HS-5 (cell line): ENCODE measurements at places on chromosomes 4 and X.

DNA sequence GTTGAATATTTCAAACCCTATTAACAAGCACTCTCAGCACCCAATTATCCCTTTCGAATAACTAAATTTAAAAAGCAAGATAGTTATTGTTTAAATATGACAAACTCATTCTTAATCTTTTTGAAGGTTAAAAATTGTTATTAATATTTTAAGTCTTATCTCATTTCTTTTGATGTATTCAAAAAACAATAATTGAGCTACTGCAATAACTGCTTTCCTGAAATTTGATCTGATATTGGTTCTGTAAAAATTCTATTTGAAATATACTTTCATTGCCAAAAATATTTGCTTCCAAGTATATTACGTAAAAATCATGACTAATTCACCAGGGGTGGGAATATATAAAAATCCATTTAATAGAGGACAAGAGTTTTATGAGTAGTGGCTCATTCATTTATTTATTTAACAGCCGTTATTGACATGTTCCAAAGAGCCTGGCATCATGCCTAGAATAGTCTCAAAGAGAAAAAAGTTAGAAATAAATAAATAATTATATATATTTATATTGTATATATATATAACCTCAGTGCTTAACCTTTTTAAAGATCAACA lies 34.4 kb downstream of the GLRA3 start:
- DNase-seq = peak; percentile 2

GRCh38 chrX:30489323-30489722 lies 88.2 kb downstream of the TASL start:
- no peak for DNase-seq

DNA sequence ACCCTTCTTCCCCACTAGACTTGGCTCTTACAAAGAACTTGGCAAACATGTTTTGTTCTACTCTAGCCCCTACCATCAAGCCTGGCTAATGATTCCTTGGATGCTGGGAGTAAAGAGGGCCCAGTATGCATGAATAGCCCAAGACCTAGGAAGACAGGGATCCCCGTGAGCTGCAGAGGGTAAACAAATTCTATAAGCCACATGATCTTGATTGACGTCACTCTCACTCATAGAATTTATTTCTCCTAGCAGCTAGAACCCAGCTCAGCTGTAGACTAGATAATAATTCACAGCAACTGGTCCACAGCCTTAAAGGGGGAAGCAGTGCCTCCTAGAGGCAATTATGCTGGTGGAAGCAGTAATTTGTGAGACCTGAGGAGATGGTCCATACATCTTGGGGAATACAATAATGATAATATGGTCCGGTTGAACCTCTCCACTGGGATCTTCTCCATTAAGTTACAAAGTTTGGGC lies 16.1 kb upstream of the USO1 start:
- no peak for DNase-seq

- DNase-seq = no peak
These were observed 287.2 kb downstream of the DTHD1 start for GRCh38 chr4:36568575-36568974.

GRCh38 chr4:90486346-90486745 lies 359.2 kb downstream of the CCSER1 start:
- no peak for DNase-seq

DNA sequence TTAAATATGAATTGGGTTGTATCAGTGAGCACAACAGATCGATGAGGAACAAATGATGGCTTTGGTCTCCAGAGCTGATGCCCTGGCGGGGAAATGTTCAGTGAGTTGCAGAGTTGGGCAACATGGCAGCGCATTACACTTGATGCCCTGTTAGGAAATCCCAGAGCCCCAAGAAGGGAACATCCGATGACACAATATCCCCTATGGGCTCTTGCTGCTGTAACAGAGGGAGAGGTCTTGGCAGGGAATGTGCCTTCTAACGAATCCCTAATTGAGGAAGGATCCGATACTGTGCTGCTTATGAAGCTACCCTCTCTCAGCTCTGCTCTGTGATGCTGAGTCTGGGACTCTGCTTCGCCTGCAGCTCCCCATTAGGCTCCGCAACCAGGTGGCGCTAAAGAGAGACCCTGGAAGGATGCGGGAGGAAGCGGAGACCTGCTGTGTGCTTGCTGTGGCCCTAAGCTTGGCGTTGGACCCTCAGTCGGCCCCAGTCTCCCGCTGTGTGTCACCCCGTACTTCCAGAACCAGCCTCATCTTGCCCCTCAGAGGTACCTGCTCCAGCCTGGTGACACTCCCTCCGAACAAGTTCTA lies 38.9 kb downstream of the PDHA1 start:
- no peak for DNase-seq

- no peak for DNase-seq
These were observed 81.8 kb upstream of the RBPJ start for GRCh38 chr4:26238778-26239679.

DNA sequence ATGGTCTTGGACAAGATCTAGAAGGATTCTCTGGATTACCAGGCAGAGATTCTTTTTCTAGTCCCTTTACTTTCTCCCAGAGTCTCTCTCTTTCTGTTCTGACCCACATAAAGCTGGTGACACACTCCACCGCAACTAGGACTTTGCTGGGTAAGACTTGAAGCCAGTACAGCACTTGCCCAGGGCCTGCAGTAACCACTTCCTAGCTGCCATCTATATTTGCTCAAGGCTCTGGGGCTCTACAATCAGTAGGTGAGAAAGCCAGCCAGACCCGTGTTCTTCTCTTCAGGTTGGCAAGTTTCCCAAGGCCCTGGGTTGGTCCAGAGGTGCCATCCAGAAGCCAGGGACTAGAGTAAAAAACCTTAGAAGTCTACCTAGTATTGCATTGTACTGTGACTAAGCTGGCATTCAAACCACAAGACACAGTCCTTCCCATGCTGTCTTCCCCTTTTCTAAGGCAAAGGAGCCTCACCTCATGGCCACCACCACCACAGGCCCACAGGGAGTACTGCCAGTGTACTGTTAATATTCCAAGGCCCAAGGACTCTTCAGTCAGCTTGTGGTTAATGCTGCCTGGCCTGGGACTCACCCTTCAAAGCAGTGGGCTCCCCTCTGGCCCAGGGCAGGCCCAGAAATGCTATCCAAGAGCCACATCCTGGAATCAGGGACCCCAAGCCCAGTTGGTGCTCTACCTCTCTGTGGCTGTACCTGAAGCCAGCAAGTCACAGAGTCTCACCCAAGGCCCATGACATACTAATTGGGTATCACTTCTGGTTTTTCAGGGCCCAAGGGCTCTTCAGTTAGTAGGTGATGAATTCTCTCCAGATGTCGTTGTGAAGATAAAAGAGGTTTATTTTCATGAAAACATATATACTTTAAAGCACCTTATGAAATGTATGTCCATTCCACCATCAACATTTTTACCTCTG lies 54.7 kb downstream of the CD38 start:
- DNase-seq = no peak
